Esophagus squamous epithelium (tissue), 5 donors: ENCODE measurements at places on chromosomes 1 and 21.

DNA sequence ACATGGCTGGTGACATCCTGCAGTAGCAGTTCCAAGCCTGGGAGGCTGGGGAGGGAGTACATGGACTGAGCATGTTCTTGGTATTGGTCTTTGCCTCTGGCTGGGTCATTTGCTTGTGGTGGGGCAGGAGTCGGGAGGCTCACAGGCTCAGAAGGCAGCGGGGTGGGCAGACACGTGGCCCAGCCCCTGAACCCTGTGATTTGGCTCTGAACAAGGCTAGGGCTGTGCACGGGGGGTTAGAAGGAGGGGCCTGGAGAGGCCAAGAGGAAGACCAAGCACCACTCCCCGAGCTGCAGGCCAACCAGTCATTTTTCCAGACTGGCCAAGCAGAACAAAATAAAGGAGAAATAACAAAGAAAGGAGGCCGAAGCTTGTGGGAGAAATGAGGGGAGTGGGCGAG is 9.7 kb upstream of the PRELP start:
- peak overlapping the region; percentile 73 for H3K27ac ChIP-seq
- H3K36me3 ChIP-seq, result no peaks in the 10 kb centered on the region
- H3K4me3 ChIP-seq, result no peak overlapping the region
- no peaks in the 10 kb centered on the region for H3K27me3 ChIP-seq
- H3K4me1 ChIP-seq, result peaks cover 12% of the 10 kb centered on the region

DNA sequence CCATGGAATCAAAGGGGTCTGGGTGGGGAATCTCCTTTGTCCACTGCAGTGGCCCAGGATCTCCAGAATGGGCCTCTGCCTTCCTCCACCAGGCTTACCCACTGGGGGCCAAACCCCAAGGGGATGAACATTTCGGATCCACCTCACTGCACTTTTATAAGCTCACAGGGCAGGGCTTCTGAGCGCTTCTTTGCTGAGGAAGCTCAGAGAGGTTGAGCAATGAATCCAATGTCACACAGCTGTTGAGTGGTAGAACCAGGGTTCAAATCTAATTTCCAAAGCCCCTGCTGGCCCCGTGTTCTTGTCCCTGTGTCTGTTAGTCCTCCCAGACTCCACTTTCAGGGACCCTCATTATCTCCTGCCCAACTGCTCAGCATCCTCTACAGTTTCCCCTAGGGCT is 250.8 kb downstream of the GRIK3 start:
- H3K4me1 ChIP-seq, result no peaks in the 10 kb centered on the region
- H3K27ac ChIP-seq, result no peak overlapping the region
- DNase-seq, result no peak
- H3K4me3 ChIP-seq, result no peak overlapping the region
- H3K36me3 ChIP-seq, result no peaks in the 10 kb centered on the region

GRCh38 chr1:118983558-118984041 is 4.5 kb downstream of the TBX15 start:
- H3K27ac ChIP-seq, result no peak overlapping the region
- H3K4me3 ChIP-seq, result no peak overlapping the region
- DNase-seq, result no peak

- DNase-seq, result no peak
- no peaks in the 10 kb centered on the region for H3K36me3 ChIP-seq
- no peaks in the 10 kb centered on the region for H3K27me3 ChIP-seq
- H3K27ac ChIP-seq, result peak overlapping the region; percentile 77
- no peak overlapping the region for H3K4me3 ChIP-seq
These were observed 31.7 kb downstream of the ELK4 start for GRCh38 chr1:205600085-205600484.

GRCh38 chr1:158101927-158102326 is 78.8 kb upstream of the CD1D start:
- no peak overlapping the region for H3K4me3 ChIP-seq
- H3K27me3 ChIP-seq, result peaks cover 32% of the 10 kb centered on the region
- no peaks in the 10 kb centered on the region for H3K4me1 ChIP-seq

- no peak for DNase-seq
- H3K36me3 ChIP-seq, result no peaks in the 10 kb centered on the region
- H3K4me1 ChIP-seq, result no peaks in the 10 kb centered on the region
- no peak overlapping the region for H3K27ac ChIP-seq
These were observed 4.7 kb upstream of the CD160 start for GRCh38 chr1:145714524-145715111.

- H3K27me3 ChIP-seq, result no peaks in the 10 kb centered on the region
- no peak for DNase-seq
- H3K4me1 ChIP-seq, result no peaks in the 10 kb centered on the region
- no peaks in the 10 kb centered on the region for H3K36me3 ChIP-seq
These were observed 44.5 kb upstream of the C1orf87 start for GRCh38 chr1:60118085-60118484.

DNA sequence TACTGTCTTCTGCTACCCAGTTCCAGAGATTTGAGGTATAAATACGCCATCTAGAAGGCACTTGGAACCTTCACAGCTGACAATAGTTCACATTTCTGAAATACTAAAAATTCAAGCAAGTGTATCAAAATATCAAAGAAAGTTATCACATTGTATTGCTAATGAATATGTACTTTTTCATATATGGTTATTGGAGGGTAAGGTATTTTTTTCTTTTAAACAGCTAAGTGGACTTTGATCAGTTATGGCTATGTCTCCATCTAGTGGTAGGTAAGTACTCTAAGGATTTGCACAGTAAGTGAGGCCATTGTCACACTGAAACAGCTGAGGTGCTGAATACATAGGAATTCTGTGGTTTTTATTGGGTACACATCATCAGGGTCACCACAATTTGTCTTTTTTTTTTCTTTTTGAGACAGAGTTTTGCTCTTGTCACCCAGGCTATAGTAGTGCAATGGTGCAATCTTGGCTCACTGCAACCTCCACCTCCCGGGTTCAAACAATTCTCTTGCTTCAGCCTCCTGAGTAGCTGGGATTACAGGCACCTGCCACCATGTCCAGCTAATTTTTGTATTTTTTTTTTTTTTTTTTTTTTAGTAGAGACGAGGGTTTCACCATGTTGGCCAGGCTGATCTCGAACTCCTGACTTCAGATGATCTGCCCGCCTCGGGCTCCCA is 49.1 kb upstream of the CR2 start:
- no peaks in the 10 kb centered on the region for H3K36me3 ChIP-seq
- H3K27me3 ChIP-seq, result no peaks in the 10 kb centered on the region
- DNase-seq, result no peak
- no peaks in the 10 kb centered on the region for H3K4me1 ChIP-seq
- H3K27ac ChIP-seq, result no peak overlapping the region

- H3K4me1 ChIP-seq, result no peaks in the 10 kb centered on the region
- no peak overlapping the region for H3K4me3 ChIP-seq
- no peaks in the 10 kb centered on the region for H3K36me3 ChIP-seq
These were observed 7.5 kb upstream of the DISP3 start for GRCh38 chr1:11471473-11471872.

- H3K4me1 ChIP-seq, result no peaks in the 10 kb centered on the region
- H3K27me3 ChIP-seq, result no peaks in the 10 kb centered on the region
- no peak for DNase-seq
These were observed 38.4 kb upstream of the CCSAP start for GRCh38 chr1:229381234-229381633.

DNA sequence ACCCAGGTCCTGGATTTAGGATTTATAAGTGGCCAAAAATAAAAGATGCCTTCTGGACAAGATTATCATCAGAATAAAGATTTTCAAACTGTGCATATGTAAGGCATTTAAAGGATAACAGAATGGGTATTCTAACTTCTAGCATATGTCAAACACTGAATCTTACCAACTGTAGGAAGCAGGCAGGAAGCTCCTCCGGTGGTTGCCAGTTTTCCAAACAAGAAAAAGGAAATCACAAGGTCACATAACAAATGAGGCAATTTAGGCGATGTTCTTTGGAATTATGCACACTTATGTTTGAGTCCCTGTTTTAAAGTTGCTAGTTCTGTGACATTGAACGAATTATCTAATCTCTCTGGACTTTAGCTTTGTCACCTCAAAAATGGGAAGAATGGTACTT is 48.9 kb downstream of the ATP6V1G3 start:
- no peak overlapping the region for H3K27ac ChIP-seq
- no peaks in the 10 kb centered on the region for H3K4me1 ChIP-seq
- no peak for DNase-seq
- no peaks in the 10 kb centered on the region for H3K27me3 ChIP-seq

- H3K4me1 ChIP-seq, result no peaks in the 10 kb centered on the region
- H3K36me3 ChIP-seq, result no peaks in the 10 kb centered on the region
- DNase-seq, result no peak
- no peaks in the 10 kb centered on the region for H3K27me3 ChIP-seq
These were observed 44.7 kb upstream of the ZNF644 start for GRCh38 chr1:91066538-91066937.

DNA sequence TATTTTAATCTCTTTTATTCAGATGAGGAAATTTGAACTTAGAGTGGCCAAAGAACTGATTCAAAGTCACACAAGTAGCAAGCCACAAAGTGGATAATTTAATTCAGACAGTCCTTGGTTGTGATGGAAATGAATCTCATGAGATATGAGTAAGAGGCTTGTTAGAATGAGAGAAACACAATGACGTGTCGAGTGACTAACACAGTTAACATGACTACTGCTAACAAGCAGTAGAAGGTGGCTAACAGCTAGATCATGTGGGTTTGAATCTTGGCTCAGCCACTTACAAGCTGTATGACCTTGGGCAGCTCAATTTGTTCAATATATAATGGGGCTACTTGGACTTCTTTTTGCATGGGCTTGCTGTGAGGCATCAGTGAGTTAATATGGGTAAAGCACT is 104.5 kb upstream of the LMO4 start:
- peaks cover 14% of the 10 kb centered on the region for H3K4me1 ChIP-seq
- DNase-seq, result no peak
- H3K27me3 ChIP-seq, result no peaks in the 10 kb centered on the region
- H3K4me3 ChIP-seq, result no peak overlapping the region

DNA sequence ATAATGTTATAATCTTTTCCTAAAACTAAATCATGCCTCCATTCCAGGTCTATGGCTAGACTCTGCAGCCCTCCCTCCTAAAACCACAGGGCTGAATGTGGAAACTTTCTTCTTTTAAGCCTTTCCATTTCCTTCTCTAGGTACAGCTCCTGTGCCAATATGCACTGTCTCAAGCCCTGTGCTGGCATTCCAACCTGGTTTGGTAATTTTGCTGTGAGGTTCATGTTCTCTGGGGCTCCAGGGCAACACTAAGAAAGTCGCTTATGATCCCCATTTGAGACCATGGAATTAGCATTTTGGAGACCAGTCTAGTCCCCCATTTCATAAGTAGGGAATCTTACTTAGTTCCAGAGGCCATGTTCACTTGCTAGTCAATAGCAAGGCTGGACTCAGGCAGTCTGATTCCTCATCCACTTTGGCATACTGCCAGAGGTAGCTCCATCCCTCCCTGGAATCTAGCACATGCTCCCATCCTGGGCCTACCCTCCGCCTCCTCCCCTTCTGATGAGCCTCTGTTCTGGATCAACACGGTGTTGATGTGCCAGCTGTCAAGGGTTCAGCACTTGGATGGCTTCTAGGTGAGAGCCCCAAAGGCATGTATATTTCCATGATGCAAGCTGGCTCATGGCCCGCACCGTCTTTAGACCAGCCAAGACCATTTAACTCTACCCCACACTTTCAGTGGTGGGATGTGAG is 36.5 kb downstream of the ZMYND12 start:
- no peaks in the 10 kb centered on the region for H3K27me3 ChIP-seq
- H3K36me3 ChIP-seq, result no peaks in the 10 kb centered on the region
- H3K27ac ChIP-seq, result no peak overlapping the region
- DNase-seq, result no peak
- H3K4me1 ChIP-seq, result no peaks in the 10 kb centered on the region
- H3K4me3 ChIP-seq, result no peak overlapping the region

DNA sequence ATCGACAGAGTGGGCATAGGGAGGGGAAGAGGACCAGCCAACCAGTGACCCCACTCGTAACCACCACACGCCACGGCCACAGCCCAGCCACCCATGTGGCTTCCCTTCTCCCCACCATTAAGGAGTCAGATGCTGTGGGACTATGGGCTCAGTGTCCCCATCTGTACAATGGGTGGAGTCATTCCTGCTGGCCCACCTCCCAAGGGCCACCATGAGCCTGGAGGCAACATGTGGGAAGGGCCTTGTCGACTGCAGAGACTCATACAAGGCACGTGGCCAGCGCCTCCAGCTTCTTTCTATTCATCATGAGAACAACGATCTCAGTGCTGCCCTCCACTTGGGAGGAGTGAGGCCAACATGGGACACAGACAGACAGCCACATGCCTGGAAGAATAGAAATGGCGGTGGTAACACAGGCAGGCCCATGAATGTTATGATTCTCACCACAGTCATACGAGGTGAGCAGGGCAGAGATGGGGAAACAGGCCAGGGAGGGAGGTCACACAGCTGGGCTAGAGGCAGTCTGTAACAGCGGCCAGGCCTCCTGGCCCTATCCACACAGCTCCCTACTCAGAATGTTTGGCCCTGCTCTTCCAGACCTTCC is 16.1 kb downstream of the LRP8 start:
- peaks cover 6% of the 10 kb centered on the region for H3K36me3 ChIP-seq
- no peak overlapping the region for H3K27ac ChIP-seq
- DNase-seq, result no peak
- H3K27me3 ChIP-seq, result no peaks in the 10 kb centered on the region
- H3K4me1 ChIP-seq, result no peaks in the 10 kb centered on the region

GRCh38 chr1:64986903-64987871 is 20.8 kb upstream of the JAK1 start:
- no peaks in the 10 kb centered on the region for H3K36me3 ChIP-seq
- no peak for DNase-seq
- H3K4me1 ChIP-seq, result no peaks in the 10 kb centered on the region

DNA sequence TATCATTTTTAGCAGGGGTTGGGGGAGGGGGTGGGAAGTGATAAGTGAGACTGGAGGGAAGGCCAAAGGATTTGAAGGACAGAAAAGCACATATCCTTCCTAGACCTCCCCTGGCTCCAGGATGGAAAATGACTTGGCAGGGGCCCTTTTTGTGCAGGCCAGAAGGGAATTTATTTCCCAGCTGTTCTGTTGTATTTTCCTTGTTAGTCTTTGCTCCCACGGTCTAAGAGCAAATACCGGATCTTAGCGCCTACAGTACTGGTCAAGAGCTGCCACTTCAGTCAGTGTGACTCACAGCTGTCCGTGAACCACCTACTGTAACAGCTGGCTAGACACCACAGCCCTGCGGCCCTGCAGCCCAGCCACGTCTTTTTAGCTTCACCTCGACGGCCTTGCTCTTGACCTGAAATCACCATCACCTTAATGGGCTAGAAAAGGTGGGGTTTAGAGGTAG is 51.0 kb upstream of the ERRFI1 start:
- H3K27ac ChIP-seq, result peak overlapping the region; percentile 63
- no peaks in the 10 kb centered on the region for H3K27me3 ChIP-seq
- DNase-seq, result no peak
- H3K4me3 ChIP-seq, result no peak overlapping the region
- H3K4me1 ChIP-seq, result peaks cover 43% of the 10 kb centered on the region

DNA sequence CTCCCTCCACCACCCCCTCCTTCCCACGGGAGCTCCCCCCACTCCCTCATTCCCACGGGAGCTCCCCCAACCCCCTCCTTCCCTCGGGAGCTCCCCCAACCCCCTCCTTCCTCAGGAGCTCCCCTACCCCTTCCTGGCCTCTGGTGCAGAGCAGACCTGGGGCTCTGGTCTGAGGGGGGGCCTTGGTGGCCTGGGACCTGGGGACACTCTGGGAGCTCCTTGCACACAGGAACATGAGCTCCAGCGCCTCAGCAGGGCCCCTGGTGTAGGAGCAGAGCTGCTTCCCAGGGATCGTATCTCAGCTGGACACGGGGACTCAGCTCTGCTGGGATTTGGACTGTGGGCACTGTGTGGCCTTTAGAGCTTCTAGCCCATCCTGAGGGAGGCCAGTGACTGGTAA is 19.7 kb upstream of the PRSS38 start:
- H3K36me3 ChIP-seq, result no peaks in the 10 kb centered on the region
- H3K4me1 ChIP-seq, result peaks cover 15% of the 10 kb centered on the region
- DNase-seq, result no peak

- H3K27ac ChIP-seq, result no peak overlapping the region
- no peaks in the 10 kb centered on the region for H3K36me3 ChIP-seq
- no peak for DNase-seq
- H3K4me3 ChIP-seq, result no peak overlapping the region
- H3K4me1 ChIP-seq, result no peaks in the 10 kb centered on the region
These were observed 26.5 kb downstream of the SFT2D2 start for GRCh38 chr1:168252204-168252733.
